ENCODE measurements at places on chromosomes 16 and 17.

GRCh38 chr17:6035801-6036394 lies 34.3 kb upstream of the WSCD1 start:
- DNase-seq = no peak

GRCh38 chr17:83036193-83036592 lies 43.2 kb upstream of the METRNL start:
- no peak for DNase-seq

DNA sequence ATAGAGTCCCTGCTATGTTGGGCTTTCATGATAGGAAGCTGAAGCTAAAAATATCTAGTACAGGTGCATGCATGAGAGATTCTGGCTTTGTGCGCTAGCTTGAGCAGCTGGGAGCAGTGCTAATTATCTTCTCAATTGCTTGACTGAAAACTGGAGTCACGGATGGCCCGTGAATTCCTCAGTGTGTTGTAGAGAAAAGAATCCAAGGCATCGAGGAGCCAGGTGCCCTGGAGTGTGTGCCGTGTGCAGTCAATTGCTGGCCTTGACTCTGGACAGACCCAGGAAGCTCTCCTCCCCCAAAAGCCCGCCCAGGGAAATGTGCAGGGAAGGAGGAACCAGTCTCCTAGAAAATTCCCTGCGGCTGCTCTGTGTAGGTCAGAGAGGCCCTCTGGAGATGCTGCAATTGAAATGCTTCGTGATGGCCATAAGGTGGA lies 14.2 kb downstream of the LGALS3BP start:
- DNase-seq = no peak

DNA sequence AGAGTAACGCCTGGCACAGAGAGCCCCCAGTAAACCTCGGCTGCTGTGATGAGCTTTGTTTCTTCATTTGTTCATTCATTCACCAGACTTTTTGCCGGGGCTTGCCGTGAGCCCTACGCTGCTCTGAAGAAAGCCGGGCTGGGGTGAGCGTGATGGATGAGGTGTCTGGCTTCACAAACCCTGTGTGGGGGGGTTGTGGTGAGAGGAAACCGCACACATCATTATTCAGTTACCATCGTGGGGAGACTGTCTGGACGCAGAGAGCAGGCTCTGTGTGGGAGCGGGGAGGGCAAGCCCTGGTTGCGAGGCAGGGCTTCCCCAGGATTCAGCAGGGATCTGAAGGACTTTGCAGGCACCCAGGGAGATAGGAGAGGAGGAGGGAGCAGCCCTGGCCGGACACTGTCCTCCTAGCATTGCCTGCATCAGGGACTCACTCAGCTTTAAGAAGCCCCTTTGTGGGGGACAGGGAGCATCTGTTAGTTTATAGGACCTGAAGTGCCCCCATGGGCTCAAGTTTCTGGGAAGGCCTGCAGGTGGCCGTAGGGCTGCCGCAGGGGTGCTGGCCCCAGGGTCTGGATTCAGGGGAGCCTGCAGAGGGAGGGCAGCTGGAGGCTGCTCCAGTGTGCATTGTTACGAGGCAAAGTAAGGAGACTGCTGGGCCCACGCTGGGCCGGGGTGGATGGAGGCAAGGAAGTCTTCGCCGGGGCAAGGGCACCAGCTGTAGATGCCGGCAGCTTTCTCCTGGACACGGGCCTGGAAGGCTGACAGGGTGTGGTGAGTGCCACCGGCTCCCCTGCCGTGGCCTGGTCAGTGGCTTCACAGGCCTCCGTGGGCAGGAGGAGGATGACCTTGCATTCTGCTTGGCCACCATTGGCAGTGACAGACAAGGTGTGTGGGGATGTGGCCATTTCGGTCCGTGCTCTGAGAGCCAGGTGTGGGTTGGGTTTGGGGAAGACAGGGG lies 334.5 kb downstream of the SEC14L1 start:
- peak; percentile 71 for DNase-seq

GRCh38 chr17:36727052-36727451 lies 125.7 kb downstream of the MRM1 start:
- no peak for DNase-seq

DNA sequence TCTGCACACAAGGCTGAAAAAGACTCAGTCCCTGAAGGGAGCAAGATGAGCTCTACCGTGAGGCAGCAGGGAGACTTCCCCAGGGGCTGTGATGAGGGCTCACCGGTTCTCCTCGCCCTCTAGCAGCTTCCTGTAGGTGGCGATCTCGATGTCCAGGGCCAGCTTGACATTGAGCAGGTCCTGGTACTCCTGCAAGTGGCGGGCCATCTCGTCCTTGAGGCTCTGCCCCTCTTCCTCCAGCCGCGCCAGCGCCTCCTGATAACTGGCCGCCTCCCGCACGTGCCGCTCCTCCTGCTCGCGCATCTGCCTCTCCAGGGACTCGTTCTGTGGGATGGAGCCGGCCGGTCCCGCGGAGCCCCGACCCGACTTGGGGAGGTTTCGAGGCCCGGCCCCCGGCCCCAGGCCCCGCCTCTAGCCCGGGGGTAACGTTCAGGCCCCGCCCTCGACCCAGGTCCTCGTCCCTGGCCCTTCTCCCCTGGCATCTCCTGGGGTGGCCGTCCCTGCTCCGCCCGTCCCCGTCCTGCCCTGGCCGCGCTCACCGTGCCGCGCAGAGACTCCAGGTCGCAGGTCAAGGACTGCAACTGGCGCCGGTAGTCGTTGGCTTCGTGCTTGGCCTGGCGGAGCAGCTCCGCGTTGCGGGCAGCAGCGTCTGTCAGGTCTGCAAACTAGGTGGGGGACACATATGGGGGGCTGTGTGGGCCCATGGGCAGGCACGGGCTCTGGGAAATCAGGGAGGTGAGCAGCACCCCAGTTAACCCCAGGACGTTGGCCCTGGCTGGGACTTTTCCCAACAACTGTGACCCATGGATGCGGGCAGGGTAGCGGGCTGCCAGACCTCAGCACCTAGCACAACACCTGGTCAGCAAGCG lies 3.9 kb downstream of the GFAP start:
- DNase-seq = peak; percentile 29

DNA sequence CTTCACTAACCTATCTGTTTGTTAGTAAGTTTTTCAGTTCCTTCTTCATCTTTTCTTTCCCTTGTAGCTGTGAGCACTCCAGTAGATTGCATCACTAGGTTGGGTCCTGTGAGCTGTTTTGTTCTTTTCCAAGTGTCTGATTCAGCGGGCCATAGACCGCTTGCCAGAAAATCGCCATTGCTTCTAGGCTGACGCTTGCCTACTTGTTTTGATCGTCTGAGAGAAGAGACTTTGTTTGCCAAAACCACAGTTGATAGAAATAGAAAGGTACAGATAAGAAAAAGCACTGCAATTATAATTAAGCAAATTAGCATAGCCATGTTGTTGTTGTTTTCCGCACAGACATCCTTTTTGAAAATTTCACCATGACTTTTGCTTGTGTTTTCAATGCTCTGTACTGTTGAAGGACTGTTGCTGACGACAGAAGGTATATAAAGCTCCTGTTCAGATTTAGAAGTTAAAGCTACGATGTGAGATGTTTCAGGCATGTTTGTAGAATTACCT lies 3.1 kb downstream of the EVI2A start:
- peak; percentile 26 for DNase-seq

DNA sequence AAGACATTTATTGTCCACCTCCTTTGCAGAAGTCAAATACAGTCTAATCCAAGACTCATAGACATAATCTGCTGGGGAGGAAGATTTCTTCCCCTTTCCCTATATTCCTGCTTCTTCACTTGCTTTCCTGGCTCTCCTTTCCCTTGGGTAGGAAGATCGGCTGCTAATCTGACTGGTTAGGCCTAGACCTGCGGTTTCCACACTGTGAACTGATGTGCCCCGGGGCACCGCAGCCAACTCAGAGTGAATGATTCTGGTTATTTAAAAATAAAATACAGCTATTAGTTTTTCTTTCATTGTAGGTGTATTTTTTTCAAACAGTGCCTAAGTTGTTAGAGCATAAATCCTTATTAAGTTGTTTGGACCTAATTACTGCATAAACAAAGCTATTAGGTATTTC lies 78.9 kb downstream of the DNAH3 start:
- DNase-seq = no peak

DNA sequence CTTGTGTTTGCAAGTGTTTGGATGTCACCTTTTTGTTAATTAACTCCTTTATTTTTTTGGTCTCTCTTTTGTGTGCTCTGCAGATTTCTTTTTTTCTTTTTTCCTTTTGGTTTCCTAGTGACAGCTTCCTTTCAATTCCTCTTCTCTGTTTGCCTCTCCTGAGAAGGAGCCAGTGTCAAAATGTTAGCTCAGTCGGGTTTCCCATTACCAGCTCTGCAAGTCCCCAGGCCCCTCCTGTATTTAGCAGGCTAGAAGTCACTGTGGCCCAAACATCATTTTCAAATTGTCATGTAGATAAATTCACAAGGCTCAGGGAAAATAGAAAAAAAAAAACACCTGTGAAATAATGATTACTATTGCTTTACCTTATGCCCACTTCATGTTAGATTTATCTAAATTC lies 1621.6 kb downstream of the CDH8 start:
- no peak for DNase-seq

DNA sequence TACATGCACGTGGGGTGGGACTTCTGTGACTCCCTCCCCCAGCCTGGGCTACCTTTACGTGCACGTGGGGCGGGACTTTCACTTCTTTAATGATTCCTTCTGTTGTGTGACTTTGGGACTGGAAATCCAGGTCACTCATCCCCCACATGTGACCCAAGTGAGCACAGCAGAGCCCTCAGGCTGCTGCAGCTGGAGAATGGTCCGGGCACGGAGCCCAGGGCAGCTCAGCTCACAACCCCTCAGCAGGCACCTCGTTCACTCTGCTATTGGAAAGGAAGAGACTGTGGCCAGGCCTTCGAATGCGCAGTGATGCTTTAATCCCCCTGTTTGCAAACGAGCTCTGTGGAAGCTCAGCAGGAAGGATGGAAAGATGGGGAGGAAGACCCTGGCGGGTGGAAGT lies 14.7 kb downstream of the DBNDD1 start:
- no peak for DNase-seq

DNA sequence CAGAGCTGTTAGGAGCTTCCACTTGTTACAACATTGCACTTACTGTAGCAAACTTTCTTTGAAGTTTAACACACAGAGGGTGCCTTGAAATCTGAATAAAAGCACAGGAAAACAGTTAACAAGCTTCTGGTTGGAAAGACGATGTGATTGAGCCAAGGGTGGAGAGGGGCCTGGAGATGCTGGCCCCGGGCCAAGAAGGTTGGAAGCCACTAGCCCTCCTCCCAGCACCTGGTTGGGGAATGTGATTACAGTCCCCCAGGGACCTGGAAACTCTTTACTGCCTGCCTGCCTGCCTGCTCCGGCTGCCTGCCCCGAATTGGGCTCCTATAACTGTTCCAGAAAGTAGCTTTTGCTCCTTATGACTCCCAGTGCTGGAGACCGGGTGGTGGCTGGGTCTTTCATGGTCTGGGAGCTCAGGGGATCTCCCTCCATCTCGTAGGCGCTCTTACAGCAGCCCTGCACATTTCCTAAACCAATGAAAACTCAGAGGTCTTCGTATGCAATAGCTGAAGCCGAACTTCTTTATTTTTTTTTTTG lies 48.0 kb upstream of the ZFHX3 start:
- DNase-seq = no peak

GRCh38 chr16:68227850-68228553 lies 7.9 kb downstream of the ESRP2 start:
- no peak for DNase-seq

GRCh38 chr17:77736199-77736585 lies 222.3 kb upstream of the TNRC6C start:
- no peak for DNase-seq

- DNase-seq = no peak
These were observed 20.6 kb downstream of the CBLN1 start for GRCh38 chr16:49260956-49261530.

DNA sequence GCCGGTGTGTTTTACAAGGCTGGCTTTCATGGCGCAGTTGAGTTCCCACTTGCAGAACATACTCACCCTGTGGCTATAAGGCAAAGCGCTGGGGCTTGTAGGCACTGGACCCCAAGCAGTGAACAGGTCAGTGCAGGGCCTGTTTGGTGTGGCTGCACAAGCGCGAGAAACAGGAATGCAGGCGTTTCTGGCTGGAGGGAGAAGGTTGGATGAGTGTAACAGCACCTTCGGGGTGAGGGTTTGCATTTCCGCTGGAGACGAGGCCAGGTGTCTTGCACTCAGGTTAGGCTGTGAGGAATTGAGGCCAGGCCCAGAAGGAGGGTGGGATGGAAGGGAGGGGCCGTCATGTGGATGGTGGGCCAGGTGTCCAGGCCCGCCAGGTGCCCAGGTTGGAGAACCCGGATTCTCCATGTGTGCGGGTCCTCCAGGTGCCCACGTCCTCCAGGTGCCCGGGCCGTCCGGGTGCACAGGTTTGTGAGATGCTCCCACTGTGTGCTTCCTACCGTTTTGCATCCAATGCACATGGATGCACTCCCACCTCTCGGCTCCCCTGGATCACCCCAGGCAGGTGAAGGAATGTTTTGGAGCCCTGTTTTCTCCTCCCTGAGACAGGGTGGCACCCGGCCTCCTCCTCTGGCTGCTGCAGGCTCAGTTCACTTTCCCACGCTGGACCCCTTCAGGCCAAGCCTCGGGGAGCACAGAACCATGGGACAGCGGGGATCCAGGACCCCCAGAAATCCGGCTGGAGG lies 46.0 kb downstream of the SLC7A5 start:
- no peak for DNase-seq

DNA sequence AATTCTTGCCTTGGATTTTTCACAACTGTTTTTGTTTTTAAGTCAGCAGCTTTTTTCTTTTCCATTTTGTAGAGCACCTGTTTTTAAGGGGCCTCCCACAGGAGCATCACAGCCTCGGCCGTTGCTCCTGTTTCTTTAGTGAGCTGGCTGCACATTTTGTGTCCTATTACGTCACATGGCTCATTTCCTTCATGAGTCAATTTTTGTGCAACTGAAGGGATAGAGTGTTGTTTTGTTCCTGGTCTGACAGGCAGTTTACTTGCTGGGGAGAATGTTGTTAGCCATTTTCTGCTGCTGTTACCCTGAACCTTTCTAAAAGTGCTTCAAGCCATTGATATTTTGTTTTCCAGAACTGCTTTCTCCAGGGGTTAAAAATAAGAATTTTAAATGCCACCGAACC lies 45.0 kb upstream of the CRISPLD2 start:
- no peak for DNase-seq

DNA sequence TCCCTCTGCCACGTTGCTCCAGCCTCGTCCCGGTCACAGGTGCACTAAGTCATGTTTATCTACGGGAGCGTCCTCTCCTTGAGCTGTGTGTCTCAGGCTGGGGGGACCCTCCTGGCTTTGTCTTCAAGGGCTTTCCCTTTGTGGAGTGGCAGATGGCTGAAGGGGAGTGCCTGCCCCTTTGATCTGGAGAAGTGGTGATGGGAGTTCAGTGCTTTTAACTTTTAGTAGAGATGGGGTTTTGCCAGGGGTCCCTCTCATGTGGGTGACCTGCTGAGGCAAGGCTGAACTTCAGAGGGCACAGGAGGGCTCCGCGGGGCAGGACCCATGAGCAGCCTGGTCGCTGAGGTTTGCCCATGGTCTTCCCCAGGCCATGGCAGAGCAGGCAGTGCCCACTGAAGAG lies 73.1 kb upstream of the CDC42EP4 start:
- no peak for DNase-seq
